ENCODE measurements at places on chromosomes 1 and 21.

DNA sequence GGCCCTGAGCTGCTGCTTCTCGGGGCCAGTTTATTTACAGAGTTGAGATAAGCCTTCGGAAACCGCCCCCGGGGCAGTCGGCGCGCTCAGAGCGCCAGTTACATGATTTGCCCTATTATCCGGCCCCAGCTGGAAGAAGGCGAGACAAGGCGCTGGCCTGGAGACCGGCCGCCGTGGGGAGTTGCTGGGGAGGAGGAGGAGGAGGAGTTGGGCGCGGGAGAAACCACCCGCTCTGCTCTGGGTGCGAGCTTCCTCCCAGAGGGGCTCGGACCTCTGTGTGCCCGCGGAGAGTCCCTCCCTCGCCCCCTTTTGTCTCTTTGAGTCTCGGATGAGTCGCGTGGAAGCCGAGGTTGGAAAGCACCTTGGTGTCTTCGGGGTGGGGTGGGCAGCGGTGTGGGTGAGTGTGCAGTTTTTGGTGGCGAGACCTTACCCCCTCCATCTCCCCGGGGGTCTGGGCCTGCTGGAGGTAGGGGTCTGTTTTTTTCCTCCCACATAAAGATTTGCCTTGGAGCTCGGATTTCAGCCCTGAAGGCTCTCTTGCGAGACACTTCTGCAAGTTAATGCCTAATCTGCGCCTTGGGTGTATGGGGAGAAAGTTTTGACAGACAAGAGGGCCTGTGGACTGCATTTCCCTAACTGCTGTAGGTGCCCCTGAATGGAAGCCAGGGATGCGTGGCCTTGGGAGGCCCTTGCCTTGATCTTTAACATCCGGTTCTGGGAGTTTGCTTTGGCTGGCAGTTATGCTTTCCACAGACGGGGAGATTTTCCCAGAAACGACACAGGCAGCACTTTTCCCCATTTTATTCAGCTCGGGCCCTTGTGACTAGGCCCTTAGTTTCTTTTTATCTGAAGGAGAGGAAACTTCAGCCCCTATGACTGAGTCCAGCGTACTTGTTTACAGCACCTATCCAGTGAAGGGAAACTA is 80.0 kb downstream of the NDUFS5 start:
- no peak for DNase-seq

- DNase-seq = no peak
These were observed 70.8 kb downstream of the JAK1 start for GRCh38 chr1:64895500-64895899.

DNA sequence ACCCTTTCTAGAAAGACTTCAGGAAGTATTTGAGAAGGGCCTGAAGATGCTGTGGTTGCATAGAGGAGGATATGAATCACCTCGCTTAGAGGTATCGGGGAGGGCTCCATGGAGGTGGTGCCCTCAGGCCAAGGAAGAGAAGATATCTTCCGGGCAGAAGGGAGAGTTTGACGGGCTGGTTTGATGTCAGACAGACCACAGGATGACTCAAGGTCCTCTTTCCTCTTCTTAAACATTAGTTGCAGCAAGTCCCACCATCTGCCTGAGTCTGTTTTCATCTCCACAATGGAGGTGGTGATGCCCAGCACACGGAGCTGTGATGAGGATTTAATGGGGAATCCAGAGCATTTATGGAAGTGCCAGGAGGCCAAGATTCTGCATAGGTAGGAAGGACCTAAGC is 25.1 kb upstream of the RUNX3 start:
- DNase-seq = peak; percentile 72

DNA sequence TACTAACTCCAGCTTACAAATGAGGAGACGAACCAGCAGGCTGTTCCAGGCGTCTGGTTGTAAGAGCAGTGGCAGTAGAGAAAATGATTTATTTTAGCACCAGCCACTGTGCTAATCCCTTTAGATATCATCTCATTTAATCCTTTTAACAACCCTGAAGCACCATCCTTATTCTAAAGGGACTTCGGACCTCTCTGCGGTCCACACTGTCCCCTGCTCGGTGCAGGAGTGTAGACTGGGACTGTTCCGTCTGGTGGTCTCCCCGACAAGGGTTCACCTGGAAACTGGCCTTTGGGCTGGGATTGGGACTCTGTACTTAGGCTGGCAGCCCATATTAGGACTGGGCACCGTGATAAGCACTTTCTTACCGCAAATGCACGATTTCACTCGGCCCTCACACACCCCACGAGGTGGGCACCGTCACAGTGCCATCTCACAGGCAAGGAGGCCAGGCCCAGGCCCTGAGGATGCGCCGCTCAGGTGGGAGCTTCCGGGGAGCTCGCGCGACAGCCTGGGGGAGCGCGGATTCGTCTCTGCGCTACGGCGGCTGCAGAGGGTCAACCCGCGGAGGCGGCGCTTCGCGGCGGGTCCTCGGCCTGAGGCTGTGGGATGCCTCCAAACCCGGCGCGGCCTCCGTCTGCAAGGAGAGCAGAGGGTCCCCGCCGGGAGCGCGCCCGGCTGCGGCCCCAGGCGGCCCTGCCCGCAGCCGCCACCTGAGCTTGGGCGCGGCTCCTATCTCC is 45.2 kb downstream of the ATP1A1 start:
- peak; percentile 85 for DNase-seq

DNA sequence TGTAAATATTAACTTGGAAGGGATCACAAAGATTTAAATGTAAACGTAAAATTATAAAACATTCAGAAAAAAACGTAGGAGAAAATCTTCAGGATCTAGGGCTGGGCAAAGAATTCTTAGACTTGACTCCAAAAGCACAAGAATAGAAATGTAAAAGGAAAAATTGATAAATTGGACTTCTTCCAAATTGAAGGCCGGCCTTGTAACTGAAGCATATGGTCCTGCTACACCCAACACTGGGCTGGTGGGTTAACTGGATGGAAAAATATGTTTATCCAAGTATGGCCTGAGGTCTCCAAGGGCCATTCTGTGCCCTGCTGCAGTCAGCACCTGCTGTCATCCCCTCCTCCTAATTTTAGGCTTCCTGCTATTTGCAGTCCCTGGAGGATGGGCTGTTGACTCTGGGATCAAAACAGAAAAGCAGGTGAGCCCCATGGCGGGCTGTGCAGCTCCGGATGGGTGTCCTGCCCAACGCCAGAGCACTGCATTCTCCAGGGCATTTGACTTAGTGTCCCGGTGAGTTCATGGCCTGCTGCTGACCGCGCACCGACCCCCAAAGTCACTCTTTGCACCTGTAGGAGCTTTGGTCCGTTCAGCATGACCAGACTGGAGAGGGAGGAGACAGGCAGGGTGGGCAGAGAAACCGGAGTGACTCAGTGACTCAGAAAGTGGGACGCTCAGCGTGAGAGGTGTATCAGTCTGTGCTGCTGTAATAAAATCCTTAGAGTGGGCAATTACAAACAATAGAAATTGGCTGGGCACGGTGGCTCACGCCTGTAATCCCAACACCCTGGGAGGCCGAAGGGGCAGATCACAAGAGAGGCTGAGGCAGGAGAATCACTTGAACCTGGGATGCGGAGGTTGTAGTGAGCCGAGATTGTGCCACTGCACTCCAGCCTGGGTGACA is 6.1 kb upstream of the AIRE start:
- DNase-seq = no peak

DNA sequence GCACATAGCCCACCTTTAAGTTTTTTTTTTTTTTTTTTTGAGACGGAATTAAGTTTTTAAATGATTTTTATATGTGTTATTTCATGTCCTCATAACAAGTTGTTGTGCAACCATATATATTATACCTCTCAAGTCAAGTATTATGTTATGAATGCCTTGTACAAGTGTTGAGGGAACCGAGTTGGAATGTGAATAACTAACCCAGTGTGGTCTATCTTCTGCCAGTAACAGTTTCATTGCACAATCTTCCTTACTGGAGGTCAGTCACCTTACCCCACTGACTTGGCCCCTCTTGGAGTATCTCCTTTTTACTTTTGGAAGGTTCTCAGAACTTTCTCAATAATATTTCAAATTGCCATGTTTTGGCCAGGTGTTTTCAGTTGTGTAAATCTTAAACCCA is 201.9 kb downstream of the CACNA1E start:
- DNase-seq = no peak

DNA sequence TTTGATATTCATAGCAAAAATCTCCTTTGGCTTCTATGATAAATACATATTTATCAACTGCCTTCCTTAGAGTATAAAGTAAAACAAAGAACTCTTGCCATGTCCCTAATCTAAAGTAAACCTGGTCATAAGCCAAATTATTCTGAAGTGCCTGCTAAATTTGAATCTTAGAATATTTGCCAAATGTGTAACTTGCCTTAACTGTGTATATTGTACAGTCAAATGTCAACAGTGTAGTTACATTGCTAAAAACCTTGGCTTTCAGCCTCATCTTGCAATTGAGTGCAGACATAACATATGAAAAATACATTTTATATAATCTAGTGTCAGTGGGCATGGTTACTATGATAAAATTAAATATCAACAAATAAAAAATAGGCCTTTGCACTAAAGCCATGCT is 583.4 kb upstream of the ADAMTS5 start:
- no peak for DNase-seq

DNA sequence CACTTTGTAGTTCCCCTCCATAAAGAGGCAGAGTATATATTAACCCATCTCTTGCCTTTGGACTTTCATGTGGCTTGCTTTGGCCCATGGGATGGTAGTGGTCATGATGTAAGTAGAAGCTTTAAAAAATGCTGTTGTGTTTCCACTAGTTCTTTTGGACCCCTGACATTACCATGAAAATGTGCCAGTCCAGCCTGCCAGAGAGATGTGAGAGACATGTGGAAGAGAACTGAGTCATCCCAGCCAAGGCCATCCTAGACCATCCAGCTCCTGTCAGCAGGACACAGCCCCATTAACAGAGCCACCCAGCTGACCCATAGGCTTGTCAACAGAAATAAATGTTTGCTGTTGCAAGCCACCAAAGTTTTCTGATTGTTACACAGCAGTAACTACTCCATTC is 3.9 kb upstream of the CD101 start:
- DNase-seq = no peak

DNA sequence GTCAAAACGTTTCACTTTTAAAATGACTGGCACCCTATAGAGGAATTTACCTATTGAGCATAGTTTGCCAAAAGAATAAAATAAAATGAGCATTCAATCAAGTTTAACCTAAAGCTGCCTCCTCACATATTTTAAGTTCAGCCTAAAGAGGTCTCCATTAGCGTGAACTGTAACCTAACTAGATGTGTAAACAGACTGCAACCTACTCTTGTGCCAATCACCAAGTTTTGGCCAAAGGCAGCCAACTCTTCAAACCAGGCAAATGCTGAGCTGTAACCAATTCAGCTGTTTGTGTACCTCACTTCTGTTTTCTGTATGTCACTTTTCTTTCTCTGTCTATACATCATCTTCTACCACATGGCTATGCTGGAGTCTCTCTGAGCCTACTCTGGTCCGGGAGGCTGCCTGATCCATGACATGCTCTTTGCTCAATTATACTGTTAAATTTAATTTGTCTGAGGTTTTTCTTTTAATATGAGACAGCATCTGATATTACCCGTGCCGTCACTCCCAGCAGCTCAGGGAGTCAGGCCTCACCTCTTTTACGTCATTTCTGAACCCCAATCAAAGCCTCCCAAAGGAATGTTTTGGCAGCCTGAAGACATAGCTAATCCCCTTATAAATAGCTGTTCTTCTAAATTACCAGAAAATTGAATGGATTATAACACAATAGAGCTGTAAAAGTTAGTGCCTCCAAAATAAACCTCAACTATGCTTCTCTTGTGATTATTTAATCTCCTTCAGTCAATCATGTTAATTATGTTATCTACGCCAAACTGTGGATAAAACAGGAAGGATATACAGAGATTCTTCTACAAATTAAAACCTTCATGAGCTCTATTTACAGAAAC is 81.0 kb upstream of the NR5A2 start:
- no peak for DNase-seq

DNA sequence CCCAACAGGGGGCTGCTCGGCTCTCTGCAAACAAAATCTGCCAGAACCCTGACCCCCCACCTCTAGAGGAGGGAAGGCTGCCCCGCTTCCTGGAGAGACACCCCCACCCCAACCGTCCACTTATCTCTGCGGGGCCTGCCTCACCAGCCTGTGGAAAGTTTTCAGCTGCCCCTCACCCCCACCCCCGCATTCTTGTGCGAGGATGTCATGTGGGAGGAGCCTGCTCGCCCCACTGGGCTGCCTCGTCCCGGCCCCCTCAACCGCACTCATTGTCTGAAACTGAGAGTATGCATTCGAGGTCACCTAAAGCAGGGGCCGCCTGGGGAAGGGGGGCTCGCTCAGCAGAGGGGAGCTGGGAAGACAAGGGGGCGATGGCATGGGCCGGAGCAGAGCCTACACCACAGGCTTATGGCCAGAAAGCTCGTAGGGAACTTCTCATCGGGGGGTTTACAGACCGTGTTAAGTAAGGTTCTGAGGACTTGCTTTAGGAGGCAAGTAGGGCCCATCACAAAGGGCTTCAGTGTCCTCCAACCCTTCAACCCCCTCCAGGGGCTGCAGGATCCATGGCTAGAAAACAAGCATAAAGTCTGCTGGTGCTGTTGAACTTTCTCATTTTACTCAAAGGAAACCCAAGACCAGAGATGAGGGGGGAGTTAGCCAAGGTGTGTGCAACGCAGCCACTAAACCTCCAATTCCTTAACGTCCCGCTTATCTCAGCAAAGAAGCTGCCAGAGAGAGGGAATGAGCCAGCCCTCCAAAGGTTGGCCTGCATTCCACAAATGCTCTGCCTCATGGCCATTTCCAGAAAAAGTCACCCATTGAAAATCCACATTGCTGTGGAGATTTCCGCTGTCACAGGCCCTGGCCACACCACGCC is 9.4 kb downstream of the EPHA2 start:
- DNase-seq = no peak

GRCh38 chr1:168089979-168090337 is 46.8 kb downstream of the GPR161 start:
- DNase-seq = no peak
